ENCODE measurements at places on chromosomes 1 and 21.

DNA sequence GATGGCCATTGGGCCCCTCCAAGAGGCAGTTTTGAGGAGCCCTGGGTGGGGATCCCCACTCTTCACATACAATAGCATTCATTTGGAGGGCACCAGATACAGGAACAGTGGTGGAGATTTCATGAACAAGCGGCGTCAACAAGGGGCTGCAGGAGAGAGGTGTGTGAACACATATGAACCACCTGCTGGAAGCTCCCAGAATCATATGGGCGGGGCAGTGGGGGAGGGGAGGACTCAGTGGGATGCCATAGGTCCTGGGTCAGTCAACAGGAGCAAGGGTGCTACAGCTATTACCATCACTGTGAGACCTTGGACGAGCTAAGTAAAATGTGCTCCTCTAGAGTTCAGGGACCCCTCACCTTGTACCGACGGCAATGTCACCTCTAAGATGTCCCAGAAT lies 100.4 kb upstream of the IRF2BP2 start:
- no peak for DNase-seq

DNA sequence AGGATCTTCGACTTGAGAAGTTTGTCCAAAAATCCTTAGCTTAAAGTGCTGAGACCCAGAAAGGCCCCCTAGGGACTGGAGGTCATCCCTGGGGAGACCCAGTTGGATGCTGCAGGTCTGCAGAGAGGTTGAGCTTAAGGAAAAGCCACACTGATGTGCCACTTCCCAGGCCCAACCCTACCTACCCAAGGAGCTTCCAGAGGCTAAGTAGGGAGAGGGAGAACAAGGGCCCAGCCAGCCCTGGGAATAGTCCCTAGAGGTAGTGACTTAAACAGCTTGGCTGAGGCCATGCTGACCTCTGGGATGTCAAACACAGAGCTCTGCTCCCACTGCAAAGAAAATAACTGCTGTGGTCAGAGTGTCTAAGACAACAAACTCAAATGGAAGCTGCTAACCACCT lies 693.7 kb downstream of the MATN1 start:
- DNase-seq: no peak

DNA sequence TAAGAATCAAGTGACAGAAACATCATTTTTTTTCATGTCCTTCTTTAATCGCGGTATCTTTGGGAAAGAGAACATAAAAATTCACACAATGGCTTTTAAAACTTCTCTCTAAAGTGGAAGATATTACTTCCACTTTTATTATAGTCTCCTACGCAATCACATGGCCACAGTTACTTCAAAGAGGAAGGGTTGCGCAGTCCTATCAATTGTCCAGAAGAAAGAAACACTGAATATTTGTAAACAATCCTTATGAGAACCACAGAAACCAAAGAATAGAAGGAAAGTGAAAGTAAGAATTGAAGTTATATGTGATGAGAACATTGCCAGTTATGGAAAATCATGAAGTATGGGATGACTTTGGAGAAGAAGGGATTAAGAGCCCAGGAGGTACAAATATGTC lies 32.6 kb downstream of the CFH start:
- no peak for DNase-seq

- no peak for DNase-seq
These were observed 921.9 kb downstream of the ADGRL2 start for GRCh38 chr1:82722608-82723007.

GRCh38 chr1:165495858-165496205 lies 48.0 kb upstream of the LRRC52 start:
- no peak for DNase-seq

- DNase-seq: no peak
These were observed 37.2 kb downstream of the KANK4 start for GRCh38 chr1:62281922-62282555.

DNA sequence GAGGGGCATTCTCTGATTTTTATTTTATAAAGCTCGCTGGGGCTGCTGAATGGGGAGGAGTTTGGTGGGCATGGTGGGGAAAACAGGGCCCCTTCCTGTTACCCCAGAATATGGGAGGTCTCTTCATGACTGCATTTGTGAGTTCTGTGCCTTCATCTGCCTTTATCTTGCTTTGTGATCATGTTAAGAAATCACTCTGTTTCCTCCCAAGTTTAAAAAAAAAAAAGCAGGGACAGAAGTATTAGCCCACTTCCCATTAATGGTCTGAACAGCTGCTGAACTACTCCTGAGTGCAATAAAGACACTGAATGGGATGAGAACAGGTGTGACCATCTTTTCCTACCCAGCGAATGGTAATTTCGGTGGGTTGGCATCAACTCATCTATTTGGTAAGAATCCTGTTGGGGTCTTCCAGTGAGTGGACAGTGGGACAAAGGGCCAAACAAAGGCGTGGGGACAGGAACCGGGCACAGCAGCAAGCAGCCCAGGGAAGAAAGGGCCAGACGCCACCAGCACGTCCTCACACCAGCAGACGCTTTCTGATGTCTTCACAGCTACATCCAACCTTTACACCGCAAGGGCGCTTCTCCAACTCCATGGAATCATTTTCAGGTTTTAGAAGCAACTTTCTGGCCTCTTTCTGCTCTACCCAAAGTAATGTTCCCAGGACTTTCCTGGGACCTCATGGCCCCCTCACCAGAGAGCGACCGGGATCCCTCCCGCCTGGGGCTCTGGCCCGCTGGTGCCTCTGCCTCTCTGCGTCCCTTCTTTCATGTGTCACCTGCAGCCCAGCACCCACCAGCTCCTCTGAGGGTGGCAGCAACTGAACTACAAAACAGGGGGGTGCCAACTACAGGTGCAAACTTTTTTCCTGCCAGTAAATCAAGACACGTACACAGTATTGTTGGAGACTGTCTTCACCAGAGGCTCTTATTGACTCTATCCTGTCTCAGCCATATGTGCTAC lies 160.2 kb downstream of the ADSS2 start:
- DNase-seq: no peak

DNA sequence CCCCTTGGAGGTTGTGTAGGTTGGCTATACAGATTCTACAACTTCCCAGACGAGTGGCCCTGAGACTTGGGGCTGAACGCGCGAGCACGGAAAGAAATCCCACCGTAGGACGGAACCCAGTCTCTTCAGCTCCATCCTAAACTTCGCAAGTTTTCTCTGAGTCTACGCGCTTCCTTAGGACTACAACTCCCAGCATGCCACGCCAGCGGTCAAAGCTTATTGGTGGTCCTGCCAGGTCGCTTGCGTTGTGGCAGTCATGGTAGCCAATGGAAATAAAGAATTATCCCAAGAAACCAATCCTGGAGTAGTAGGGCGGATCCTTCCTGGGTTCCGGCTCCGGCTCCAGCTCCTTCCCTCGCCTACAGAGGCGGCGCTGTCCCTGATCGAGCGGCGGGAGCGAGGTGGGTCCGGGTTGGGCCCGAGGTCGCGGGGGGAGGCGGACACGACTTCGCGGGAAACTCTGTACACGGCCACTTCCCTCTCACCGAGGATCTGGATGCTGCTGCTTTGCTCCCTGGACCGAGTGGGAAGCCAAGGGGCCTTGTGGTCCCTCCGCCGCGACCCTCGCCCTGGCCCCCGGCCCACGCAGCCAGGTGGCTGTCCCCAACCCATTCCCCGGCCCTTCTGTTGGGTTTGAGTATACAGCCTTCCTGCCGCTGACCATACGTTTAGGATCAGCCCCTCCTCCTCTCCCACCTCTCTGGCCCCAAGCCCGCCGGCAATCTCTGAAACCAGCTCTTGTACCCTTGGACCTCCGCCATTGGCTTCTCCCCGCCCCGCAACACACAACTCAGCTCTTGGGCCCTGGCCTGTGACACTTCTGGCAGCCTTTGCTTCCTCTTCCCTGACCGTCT lies at the start of gene ZNF691:
Gene ZNF691 (plus strand): TSS at position 357 of the 854 bp plus-strand sequence. CDS start 3,046 bp downstream, outside the sequence.
- peak; percentile 95 for DNase-seq

Measured in Right ventricle myocardium inferior (tissue), 1 donor.